Pancreas (tissue), 10 donors: ENCODE measurements at places on chromosomes 12 and 14. TPM values are rescaled to one million over a fixed set of nuclear protein-coding genes. Genes with fewer than 3 reads are reported as not detected.

Gene TESPA1
- 0.15 TPM for total RNA-seq

Gene KRT4
- total RNA-seq: 0.26 TPM

Gene SLC6A13
- total RNA-seq: not detected

Gene OR6C2
- total RNA-seq: not detected

GRCh38 chr12:11765817-11766794 is 116.6 kb downstream of the ETV6 start:
- H3K36me3 ChIP-seq: no peaks in the 10 kb centered on the region
- no peak for DNase-seq
- no peaks in the 10 kb centered on the region for H3K27me3 ChIP-seq
- peaks cover 23% of the 10 kb centered on the region for H3K4me1 ChIP-seq

DNA sequence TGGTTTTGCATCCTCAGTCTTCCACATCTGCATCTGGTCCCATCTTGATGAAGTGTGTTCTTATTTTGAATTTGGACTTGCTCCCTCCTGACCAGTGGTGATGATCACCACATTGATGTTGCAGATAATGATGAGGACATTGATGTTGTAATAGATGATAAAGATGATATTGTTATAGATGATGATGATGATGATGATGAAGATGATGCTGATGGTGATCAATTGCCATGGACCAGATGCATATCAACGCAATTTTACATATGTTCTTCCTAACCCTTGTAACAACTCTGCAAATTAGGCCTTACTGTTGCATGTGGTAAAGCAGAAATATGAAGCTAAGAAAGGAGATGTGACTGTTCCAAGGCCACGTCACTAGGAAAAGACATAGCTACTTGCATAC is 380.3 kb upstream of the TBX3 start:
- H3K4me3 ChIP-seq: no peak overlapping the region
- H3K36me3 ChIP-seq: no peaks in the 10 kb centered on the region
- no peaks in the 10 kb centered on the region for H3K27me3 ChIP-seq
- no peak for DNase-seq
- no peak overlapping the region for H3K27ac ChIP-seq
- H3K4me1 ChIP-seq: no peaks in the 10 kb centered on the region
